ENCODE measurements at places on chromosomes 12 and 14.

DNA sequence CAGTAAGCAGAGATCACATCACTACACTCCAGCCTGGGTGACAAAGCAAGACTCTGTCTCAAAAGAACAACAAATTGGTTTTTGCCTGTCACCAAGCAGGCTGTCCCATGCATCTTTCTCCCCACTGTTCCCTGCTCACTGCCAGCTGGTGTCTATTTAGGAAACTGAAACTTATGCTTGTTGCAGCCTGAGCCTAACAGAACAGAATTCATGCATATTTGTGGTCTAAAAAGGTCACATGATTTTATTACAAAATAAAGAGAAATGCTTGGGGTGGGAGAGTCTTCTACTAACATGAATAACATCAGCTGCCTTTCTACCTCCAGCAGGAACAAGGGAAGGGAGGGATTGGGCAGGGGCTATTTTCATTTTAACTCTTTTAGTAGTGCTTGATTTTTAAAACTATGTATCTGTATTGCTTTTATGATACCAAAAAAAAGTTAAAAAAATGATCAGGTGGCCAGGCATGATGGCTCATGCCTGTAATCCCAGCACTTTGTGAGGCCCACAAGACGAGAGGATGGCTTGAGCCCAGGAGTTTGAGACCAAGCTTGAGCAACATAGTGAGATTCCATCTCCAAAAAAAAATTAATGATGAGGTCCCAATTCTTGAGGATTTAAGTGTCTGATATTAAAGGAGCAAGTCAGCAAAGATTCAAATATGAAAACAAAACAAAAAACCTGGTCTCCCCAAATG, 923 bp downstream of the STAT2 start:
- peak; percentile 73 for DNase-seq

- DNase-seq = no peak
These were observed 278.2 kb upstream of the SFSWAP start for GRCh38 chr12:131432532-131433260.

DNA sequence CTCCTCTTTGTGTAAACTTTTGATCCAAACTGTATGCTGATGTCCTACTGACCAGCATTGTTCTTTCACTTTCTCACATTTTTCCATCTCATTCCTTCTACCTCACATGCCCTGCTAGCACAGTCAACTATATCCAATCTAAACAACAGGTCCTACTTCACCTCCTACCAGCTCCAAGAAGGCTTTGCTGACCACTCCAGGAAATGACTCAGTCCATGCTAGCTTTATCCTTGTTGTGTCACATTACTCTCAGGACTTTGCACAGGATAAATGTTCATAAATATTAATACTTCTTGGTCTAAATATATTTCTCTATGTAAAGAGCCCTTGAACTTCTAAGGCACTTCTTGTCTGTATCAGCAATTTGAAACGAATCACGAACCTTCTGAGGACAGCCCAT, 64.9 kb upstream of the PCED1B start:
- DNase-seq = no peak

GRCh38 chr14:72291908-72292688, 359.9 kb downstream of the RGS6 start:
- DNase-seq = no peak

DNA sequence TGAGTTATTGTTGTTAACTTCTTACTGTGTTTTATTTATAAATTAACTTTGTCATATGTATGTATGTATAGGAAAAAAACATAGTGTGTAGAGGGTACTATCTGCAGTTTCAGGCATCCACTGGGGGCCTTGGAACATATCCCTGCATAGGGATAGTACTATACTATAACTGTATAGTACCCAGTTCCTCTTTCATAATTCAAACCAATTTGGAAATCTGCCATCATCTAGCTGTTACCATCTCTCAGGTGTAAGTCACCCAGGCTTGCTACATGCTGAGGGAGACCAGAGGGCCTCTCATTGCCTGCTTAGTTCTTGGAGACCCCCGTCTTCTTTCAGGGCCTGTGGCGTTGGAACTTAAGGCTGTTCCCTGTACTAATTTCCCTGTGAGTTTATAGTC, 12.9 kb upstream of the DCD start:
- DNase-seq = no peak

DNA sequence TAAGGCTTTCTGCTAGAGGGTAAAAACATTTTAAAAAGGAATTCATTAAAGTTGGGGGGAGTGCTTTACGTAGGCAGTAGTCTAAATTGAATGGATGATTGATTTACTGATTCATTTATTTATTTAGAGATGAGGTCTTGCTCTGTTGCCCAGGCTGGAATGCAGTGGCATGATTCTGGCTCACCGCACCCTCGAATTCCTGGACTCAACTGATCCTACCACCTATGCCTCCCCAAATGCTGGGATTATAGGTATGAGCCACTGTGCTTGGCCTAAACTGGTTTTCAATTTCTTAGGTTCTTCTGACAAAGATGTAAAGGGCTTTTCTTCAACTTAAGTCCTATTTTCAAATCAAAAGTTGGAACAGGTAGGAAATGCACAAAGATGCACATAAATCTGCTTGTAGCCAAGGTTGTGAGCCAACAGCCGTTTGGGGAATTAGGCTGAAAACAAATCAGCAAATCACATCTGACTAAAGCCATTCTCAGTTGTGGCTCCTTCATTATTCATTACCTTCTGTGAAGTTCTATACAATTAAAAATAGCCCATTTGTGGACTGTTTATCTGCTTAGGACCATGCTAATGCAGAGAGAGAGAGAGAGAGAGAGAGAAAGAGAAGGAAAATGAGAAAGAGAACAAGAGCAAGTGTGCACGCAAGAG, 218.0 kb downstream of the PPM1H start:
- no peak for DNase-seq

GRCh38 chr14:85534458-85535293, 4.7 kb downstream of the FLRT2 start:
- DNase-seq = no peak

- peak; percentile 22 for DNase-seq
These were observed 84.8 kb downstream of the NRXN3 start for GRCh38 chr14:78254911-78255461.

GRCh38 chr12:8907513-8907912, 6.8 kb upstream of the PHC1 start:
- no peak for DNase-seq

Data from fibroblast of skin of left quadriceps (primary cell).